ENCODE measurements at places on chromosomes 4 and X.
A peak's percentile ranks its signal among the peaks of the same experiment; 100 is the strongest.

DNA sequence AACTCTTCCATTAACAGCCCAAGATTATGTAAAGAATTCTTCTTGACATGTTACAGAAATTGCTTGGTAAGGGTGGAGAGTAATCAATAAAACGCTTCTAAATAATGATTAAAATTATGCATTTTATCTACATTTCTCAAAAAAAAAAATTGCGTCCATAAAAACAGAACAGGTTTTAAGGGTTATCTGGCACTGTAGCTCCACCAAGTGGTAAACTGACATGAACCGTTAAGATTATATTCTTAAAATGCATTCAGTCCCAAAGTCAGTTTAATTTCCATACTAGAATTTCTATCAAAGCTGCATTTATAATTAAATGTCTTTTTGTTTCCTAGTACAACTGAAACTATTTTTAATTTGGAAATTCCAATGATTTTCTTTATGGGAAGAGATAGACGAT is 214.0 kb upstream of the UGT8 start:
- peak; percentile 56 for DNase-seq

- DNase-seq, result peak; percentile 80
These were observed 51.7 kb upstream of the CHRDL1 start for GRCh38 chrX:110847334-110847733.

DNA sequence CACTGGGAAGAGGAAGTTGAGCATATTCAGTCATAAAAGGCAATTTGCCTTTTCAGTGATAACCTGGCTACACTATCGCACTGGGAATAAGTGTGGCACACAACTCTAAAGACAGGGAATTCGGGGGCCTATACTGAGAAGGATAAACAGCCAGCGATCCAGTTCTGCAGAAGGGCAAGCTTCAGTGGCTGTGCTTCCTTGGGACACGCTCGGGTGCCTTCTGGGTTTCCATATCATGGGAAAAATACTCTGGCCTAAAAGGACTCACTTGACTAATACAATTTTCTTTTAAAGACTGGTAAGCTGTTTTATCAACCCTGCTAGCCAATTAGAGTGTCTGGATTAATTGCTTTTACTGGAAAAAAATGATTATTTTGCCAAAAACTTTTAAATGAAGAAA is 58.5 kb downstream of the TENM3 start:
- no peak for DNase-seq

GRCh38 chr4:25977397-25978170 is 63.6 kb downstream of the SMIM20 start:
- DNase-seq, result no peak

GRCh38 chr4:7124689-7125442 is 57.0 kb upstream of the GRPEL1 start:
- DNase-seq, result no peak

- DNase-seq, result no peak
These were observed 127.1 kb downstream of the TRIML1 start for GRCh38 chr4:188266386-188266785.

DNA sequence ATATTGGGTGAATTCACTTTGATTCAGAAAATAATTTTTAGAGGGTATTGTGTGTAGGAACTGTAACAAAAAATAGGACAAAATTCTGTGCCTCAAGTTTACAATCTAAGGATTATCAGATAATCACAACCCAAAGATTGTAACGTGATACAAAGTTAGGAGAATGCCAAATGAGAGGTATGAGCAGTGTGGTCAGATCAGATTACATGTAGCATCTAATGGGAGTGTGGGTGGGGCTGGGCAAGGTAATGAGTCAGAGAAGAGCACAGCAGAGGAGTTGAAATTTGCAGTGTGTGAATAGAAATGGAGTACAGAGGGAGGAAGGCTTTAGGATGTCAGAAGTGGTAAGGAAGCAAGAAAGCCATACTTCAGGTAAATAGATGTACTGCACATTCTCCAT is 103.4 kb upstream of the TEX13A start:
- no peak for DNase-seq

- no peak for DNase-seq
These were observed 263.5 kb downstream of the PABPC4L start for GRCh38 chr4:133938061-133938460.

GRCh38 chrX:149539283-149540130 is 1.3 kb upstream of the EOLA1 start:
- DNase-seq, result peak; percentile 86

DNA sequence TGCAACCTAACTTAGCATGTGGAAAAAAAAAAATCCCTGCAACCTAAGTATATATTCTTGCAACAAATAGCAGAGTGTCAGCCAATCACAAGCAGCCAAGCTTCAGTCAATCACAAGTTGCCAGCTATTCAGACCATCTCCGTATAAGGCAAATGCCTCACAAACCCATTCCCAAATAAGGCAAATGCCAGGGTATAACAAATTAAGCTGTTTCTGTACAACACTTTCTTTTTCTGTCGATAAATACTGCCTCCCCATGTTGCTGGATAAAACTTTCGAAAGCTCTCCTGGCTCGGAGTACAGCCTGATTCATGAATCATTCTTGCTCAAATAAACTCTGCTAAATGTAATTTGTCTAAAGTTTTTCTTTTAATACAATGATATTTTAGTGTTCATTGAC is 460.7 kb upstream of the SMIM31 start:
- no peak for DNase-seq

DNA sequence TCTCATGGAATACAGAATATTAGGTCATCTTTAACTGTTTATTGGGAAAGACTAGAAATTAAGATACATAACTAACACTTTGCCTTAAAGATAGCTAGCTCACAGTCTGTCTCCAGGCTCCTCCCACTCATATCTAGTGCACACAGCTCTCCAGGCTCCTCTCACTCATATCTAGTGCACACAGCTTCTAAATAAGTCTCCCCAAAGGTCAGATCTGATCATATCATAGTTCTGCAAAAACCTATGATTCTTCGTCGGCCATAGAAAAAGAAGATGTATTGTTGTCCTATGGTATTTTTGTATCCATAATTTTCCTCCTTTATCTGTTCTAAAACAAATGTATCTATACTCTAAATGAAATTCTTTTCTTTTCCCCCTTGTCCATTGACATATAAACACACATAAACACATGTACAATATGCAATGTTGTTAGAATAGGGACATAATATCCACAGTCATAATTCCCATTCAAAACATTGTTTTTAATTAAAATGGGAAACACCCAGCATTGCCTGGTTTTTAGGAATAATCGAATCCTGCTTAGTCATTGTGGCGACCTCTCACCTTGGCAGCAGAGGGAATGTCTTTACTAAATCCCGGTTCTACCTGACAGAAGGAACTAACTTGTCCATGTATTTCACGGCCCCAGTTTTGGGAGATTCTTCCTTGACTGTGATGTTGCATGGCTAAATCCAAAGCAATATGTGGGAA is 1282.0 kb downstream of the PCDH7 start:
- no peak for DNase-seq

DNA sequence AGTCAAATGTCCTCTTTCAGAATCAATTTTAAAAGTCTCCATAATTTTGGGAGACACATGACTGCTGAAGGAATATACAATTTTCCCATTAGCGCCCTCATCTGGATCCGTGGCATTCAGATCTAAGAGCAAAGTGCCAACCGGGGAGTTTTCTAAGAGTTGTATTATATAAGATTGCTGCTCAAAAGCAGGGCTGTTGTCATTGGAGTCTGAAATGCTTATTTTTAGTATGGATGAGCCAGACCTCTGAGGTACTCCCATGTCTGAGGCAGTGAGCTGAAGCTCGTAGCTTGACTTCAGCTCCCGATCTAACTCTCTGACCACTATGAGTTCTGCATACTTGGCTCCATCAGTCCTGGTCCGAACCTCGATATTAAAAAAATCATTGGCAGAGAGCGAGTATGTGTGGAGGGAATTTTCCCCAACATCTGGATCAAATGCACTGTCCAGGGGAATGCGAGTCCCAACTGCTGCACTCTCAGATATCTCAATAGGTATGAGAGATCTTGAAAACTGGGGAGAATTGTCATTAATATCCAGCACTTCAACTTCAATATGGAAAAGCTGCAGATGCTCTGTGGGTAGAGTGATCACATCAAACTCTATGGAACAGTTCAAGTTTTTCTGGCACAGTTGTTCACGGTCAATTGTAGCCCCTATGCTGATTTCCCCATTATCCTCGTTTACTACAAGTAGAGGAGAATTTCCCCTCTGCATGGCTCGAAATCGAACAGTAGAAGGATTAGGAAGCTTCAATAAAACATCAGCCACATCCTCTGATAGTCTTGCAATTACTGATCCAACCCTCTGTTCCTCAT is 917 bp downstream of the PCDH18 start:
- DNase-seq, result no peak

DNA sequence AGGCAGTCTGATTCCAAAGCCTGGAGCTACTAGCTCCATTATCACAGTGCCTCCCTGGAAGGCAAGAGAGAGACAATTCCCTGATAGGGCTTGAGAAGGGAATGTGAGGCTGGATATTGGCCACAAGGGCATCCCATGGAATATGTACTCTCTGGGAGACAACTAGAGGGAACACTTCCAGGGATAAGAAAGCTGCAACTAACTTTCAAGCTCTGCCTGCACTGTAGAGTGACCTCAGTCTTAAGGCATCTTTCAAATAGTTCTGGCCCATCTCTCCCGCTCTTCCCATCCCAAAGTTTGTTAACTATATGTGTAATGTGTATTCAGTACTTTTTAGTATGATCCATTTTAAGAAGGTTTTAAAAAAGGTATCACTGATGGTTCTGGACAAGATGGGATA is 13.1 kb upstream of the RNF212 start:
- no peak for DNase-seq

- no peak for DNase-seq
These were observed at the start of gene PSAPL1 for GRCh38 chr4:7434766-7435150. PSAPL1 (minus strand) TSS chr4:7434930; CDS start chr4:7434879, 51 bp downstream.

GRCh38 chrX:47563801-47564315 is 2.9 kb downstream of the ARAF start:
- no peak for DNase-seq

GRCh38 chr4:174674305-174674840 is 152.1 kb upstream of the HPGD start:
- no peak for DNase-seq

- DNase-seq, result no peak
These were observed 23.5 kb upstream of the ELF2 start for GRCh38 chr4:139200506-139200905.

GRCh38 chrX:19955306-19955705 is 35.6 kb downstream of the BCLAF3 start:
- no peak for DNase-seq

DNA sequence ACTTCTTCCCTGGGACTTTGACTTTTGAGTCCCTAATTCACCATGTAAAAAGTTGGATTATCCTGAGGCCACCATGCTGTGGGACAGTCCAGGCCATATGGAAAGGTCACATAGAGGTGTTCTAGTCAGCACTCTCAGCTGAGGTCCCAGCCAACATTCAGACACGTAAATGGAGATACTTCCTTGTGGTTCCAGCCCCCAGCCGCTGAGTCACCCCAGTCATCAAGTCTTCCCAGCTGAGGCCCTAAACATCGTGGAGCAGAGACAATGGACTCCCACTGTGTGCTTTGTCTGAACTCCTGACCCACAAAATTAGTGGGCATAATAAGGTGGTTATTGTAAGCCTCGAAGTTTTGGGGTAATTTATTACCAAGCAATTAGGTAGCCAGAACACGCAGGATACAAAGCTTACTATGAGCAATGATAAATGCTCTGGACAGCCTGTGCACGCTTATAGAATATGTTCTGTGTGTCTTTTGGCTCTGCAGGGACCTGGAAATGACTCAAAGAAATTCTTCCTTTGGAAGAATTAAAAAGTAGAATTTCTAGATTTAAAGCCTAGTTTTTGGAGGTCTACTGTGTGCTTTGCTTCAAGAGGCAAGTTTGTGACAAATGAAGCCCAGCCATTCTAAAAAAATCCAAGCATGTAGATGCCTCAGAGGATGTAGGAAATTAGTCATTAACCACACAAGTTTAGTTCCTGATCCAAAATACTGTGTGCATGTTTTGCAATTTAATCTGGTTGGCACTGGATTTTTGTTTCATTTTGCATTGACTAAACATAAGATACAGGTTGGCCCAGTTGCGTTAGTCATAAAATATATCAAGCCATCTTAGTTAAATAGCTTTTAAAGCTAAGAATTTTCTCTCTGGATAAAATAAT is 33.2 kb upstream of the SLC9A7 start:
- DNase-seq, result no peak

DNA sequence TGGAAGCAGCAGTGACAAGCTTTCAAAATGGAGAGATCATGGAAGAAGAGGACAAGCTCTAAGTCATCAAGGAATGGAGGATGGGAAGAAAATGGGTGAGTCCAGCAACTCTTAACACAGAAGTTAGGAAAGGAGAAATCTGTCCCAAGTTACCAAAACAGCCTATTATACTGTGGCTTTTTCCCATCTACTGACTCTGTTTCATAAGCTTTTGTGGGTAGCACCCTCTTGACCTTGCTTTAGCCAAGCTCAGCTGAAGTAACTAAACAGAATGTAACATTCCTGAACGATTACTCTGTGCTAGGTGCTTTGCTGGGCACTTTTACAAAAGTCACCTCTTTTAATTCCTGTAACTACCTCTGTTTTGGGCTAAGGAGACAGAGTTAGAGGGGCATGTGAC is 54.9 kb downstream of the MAP7D2 start:
- DNase-seq, result peak; percentile 33

- no peak for DNase-seq
These were observed 44.5 kb upstream of the TBC1D9 start for GRCh38 chr4:140800666-140801065.

GRCh38 chr4:16685536-16685935 is 212.9 kb downstream of the LDB2 start:
- no peak for DNase-seq

- no peak for DNase-seq
These were observed 3.6 kb downstream of the NKX1-1 start for GRCh38 chr4:1402516-1403091.

DNA sequence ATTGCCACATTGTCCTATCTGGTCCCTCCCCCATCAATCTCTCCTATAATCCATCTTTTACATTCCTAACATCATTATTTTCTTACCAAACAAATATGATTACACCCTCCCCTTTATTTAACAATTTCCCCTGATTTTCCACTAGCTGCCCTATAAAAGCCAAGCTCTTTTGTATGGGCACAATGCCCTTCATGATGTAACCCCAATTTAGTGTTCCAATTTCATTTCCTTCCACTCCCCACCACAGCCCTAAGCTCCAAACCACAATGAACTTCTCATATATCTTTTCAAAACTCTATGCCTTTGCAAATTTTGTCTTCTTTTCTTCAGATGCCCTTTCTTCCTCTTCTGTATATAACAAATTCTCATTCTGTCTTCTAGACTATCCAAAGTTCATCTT is 39.5 kb upstream of the PTPN13 start:
- DNase-seq, result no peak

DNA sequence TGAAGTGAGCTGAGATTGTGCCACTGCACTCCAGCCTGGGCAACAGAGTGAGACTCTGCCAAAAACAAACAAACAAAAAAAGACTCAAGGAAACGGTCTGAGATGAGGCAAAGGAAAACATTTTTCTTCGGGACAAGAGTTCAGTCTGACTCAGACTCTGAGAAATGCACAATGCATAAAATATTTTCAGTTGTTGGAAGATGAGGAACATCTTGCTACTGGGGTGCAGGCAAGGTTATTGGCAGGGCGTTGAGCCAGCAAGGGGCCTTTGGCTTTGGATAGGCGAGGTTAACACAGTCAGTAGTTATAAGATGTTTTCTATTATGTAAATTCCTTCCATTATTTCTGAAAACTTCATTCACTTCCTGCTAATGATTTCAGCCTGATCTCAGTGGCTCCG is 96.1 kb upstream of the VCX start:
- DNase-seq, result no peak

All from MM.1S (cell line).